Activated CD4-positive, alpha-beta T cell treated with anti-CD3 and anti-CD28 coated beads, Interleukin-2, amount 10 ng/mL, durations not matched to agents 24 days and 14 days (primary cell): ENCODE measurements at places on chromosomes 7 and 10. TPM values are rescaled to one million over a fixed set of nuclear protein-coding genes. Genes with fewer than 3 reads are reported as not detected.

Gene AKR1C8
- not detected in 2 replicates for total RNA-seq

Gene HOXA2
- total RNA-seq = not detected in 2 replicates

Gene KCNK18
- total RNA-seq = not detected in 2 replicates

Gene STARD3NL
- 27.1 and 27.5 TPM in 2 replicates for total RNA-seq

Gene ANKRD16
- 10.8 and 12.2 TPM in 2 replicates for total RNA-seq

Gene IKZF1
- total RNA-seq = 282 and 292 TPM in 2 replicates

Gene RADIL
- total RNA-seq = 0.14 and 0.26 TPM in 2 replicates

Gene SYT15B
- total RNA-seq = 0.12 TPM in 1 of 2 replicates, not detected in the other

Gene TMEM140
- 2.2 TPM in 2 replicates for total RNA-seq

Gene SLC13A1
- not detected in 2 replicates for total RNA-seq
